ENCODE measurements at places on chromosomes 6 and 20. TPM values are rescaled to one million over a fixed set of nuclear protein-coding genes. Genes with fewer than 3 reads are reported as not detected.

The OSER1 gene
- total RNA-seq = 50.6 TPM

The SCUBE3 gene
- total RNA-seq = 0.07 TPM

The COQ3 gene
- 10.7 TPM for total RNA-seq

The DZANK1 gene
- 2.6 TPM for total RNA-seq

The PRDM13 gene
- total RNA-seq = 0.45 TPM

The ELOVL4 gene
- total RNA-seq = 1.2 TPM

The PXDC1 gene
- total RNA-seq = 19.6 TPM

The SEC63 gene
- total RNA-seq = 28.0 TPM

The UCKL1 gene
- total RNA-seq = 18.2 TPM

The TFAP2B gene
- total RNA-seq = not detected

The SEL1L2 gene
- total RNA-seq = not detected

The EYA2 gene
- total RNA-seq = 2.6 TPM

The NNAT gene
- total RNA-seq = not detected

The GSTA3 gene
- not detected for total RNA-seq

The MOG gene
- total RNA-seq = not detected

The CDC40 gene
- 9.4 TPM for total RNA-seq

The OR2H1 gene
- not detected for total RNA-seq

The NOX3 gene
- total RNA-seq = not detected

The TEAD3 gene
- total RNA-seq = 4.6 TPM

The TREM2 gene
- total RNA-seq = not detected

The SLC52A3 gene
- 0.51 TPM for total RNA-seq

The PBOV1 gene
- not detected for total RNA-seq

The C20orf202 gene
- total RNA-seq = not detected

The HFE gene
- total RNA-seq = 12.4 TPM

The BIRC7 gene
- total RNA-seq = 0.99 TPM

The RSPH3 gene
- 3.9 TPM for total RNA-seq

The NDUFAF5 gene
- total RNA-seq = 32.6 TPM

Measured in A549 treated with ZK216348 at 1 μM for 4 hours (cell line).